ENCODE measurements at places on chromosomes 7 and 10.
A peak's percentile ranks its signal among the peaks of the same experiment; 100 is the strongest.

DNA sequence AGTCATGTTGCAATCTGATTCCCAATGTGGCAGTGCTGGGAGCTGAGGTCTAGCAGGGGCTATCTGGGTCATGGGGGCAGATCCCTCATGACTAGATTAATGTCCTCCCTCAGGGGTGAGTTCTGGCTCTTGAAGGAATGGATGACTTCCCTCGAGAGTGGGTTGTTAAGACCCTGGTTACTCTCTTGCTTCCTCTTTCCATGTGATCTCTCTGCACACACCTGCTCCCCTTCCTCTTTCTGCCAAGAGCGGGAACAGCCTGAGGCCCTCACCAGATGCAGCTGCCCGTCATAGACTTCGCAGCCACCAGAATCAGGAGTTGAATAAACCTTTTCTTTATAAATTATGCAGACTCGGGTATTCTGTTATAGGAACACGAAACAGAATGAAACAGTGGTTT is 37.8 kb downstream of the SFMBT2 start:
- no peak for DNase-seq

GRCh38 chr10:84264611-84265141 is 19.8 kb downstream of the RGR start:
- peak; percentile 80 for DNase-seq

DNA sequence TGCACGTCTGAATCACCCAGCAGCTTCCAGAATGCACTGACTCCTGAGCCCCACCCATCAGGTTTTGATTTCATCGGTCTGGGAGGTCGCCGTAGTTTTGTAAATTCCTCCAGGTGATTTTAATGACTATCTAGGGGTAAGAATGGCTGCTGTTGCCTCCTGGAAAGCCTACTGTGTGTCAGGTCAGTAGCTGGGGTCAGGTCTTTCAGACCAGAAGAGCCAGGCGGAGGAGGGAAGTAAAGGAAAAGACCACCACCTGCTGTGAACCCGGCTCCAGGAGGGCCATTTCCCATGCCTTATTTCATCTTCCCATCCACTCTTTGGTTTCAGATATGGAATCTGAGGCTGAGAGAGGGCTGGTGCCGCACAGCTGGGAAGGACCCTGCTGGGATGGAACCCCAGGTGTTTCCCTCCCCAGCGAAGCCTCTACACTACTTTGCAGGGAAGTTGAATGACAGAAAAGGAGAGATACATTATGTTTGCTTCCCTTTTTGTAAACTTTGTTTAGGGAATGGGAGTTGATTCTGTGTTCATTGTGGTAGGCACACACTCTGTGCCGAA is 19.8 kb downstream of the ADAMTS14 start:
- DNase-seq: no peak

- DNase-seq: peak; percentile 74
Measured at GRCh38 chr7:131244259-131244852, 83.3 kb upstream of the MKLN1 start.

DNA sequence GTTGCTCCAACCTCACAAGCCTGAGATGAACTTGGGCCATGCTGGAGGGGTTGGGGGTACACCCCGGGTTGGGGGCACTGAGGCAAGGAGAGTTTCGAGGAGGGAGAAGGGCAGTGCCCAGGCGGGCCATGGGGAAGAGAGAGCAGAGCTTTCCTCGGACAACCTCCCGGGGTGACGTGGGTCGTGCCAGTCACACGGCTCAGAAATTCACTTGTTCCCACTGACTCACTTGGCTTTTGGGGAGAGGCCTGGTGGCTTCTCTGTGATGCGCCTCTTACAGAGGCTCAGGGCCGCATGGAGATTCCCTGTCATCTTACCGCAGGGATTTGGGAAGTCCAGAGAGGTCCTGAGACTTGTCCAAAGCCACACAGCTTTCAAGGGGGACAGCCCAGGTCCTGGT is 2.9 kb downstream of the LAT2 start:
- no peak for DNase-seq

DNA sequence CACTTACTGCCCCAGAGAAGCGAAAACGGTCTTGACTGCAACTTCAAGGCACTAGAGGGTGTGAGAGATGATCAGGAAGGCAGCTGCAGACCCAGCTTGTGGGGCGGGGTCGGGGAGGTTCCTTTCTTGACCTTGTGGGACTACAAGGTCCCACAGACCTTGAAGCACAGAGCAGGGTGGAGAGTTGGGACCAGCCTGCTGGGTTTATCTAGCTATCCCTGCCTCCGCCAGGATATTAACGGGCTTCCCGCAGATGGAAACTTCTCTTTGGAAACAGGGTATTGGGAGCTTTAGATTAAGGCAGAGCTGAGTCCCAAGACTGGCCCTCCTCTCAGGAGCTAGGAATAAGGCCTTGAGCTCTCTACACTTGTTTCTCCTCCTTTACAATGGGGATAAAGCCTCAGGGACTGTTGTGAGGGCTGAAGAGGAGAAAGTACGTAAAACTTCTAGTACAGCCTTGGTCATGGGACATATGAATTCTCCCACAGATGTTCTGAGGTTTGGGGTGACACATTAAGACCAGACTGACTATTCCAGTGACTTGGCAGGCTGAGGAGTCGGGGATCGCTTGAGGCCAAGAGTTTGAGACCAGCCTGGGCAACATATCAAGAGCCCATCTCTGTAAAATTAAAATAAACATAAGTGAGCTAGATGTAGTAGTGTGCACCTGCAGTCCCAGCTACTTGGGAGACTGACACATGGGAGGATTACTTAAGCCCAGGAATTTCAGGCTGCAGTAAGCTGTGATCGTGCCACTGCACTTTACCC is 153.2 kb downstream of the CDH23 start:
- no peak for DNase-seq

DNA sequence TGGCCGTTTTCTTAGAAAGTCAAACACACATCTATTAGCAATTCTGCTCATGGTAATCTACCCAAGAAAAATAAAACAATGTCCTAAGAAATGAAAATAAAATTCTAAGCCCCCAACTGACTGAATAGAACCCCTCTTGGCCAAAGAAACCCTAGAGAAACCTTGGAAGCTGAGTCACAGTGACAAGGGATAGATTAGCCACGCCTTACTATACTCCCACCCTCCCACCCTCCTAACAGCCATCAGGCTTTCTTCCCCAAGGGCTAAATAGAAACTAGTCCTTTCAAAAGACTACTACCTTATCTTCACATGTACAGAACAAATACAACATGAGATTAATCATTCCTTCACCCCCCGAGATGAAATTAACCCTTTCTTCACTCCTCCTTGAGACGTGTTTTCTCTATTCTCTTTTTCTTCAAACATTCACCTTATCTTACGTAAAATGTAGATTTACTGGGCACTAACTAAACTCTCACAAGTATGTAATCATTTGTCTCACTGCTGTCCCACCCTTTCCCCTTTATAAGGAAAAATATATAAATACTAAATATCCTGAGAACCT is 57.5 kb downstream of the HTR7 start:
- no peak for DNase-seq

- no peak for DNase-seq
Measured at GRCh38 chr10:65320236-65321026, 1605.4 kb upstream of the LRRTM3 start.

DNA sequence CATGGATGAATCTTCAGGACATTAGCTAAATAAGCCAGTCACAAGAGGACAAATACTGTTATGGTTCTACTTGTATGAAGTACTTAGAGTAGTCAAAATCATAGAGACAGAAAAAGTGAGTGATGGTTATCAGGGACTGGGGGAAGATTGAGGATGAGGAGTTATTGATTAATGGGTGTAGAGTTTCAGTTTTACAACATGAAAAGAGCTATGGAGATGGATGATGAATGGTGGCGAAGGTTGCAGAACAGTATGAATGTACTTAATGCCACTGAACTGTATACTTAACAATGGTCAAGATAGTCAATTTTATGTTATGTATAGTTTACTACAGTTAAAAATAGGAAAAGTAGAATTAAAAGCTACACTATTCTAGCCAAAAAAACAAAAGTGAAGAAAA is 7.8 kb downstream of the STK31 start:
- DNase-seq: no peak

- DNase-seq: no peak
Measured at GRCh38 chr10:11245095-11245479, 227.4 kb downstream of the CELF2 start.

DNA sequence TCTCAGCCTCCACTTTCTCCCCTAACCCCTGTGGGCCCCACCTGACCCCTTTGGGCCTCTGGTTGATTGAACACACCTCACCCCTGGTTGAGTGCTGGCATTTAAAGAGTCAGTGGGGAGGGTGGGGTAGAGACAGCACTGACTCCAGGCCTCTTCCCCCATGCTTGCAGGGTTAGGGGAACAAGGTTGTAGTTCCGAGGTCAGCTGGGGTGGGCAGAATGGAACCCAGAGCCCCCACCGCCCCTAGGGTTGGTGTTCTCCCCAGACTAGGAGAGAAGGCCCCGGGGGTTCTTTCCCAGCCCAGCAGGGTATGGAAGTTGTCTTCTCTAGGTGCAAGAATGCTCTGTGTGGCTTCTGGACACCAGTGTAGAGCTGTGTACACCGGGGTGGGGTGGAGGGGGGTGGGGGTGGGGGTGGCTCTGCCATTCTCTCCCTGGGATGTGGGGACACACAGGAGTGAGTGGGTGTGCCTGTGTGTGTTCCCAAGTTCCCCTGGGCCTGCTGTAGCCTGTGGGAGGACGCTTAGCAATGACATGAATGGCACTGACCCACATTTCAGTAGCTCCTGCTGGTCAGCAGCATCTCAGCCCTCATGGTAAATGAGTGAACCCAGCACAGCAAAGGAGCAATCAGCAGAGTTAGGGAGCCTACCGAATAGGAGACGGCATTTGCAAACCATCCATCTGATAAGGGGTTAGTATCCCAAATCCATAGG is 33.6 kb downstream of the PRF1 start:
- DNase-seq: no peak

- no peak for DNase-seq
Measured at GRCh38 chr10:95034401-95034800, 34.9 kb downstream of the CYP2C8 start.

- DNase-seq: no peak
Measured at GRCh38 chr7:83077328-83077727, 85.4 kb downstream of the PCLO start.

- DNase-seq: no peak
Measured at GRCh38 chr10:123381224-123381623, 227.0 kb downstream of the BUB3 start.

GRCh38 chr7:126801733-126802132 is 451.0 kb downstream of the GRM8 start:
- no peak for DNase-seq

GRCh38 chr7:50908628-50909290 is 126.1 kb upstream of the GRB10 start:
- DNase-seq: no peak

GRCh38 chr10:84135836-84136235 is 3.5 kb upstream of the GHITM start:
- no peak for DNase-seq

DNA sequence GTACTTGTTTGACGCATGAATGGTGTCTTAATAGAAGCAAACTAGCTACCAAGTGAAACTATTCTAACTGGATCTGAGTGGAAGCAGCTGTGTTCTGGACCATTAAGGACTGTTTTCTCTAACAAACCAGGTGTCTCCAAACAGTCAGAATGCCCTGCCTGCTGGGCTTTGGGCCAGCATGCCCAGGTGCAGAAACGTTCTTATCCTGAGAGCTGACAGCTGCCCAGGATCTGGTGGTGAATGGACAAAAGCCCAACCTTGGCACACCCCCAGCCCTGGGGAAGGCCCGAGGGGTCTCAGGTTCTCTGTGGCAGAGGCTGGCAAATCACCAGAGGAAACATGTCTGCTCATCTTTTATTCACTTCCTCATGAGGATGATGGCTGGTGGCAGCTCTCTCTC is 48.2 kb upstream of the LAMB4 start:
- no peak for DNase-seq

GRCh38 chr7:68805159-68805558 is 793.1 kb upstream of the AUTS2 start:
- no peak for DNase-seq

- DNase-seq: no peak
Measured at GRCh38 chr7:51316666-51317581, at the start of gene COBL. TSS of gene COBL (minus strand) at chr7:51316809. CDS start at chr7:51316633, 176 bp downstream.

DNA sequence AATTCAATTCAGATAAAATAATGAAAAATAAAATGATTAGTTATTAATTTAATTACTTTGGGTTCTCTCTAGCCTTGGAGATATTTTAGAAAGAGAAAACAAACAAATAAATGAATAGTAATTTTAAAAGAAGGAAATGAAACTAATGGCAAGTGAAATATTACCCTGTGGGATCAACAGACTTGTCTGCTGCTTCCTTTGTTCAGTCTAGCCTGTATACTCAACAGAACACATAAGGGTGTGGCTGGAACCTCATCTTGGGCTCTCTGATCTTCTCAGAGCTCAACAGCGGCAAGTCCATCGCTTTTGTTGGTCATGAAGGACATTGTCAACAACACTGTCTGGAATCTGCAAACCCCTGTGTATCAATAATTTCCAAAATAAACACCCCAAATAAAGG is 904.9 kb downstream of the IPMK start:
- DNase-seq: no peak

- DNase-seq: no peak
Measured at GRCh38 chr7:126157391-126157790, 1095.3 kb downstream of the GRM8 start.

- DNase-seq: no peak
Measured at GRCh38 chr10:62327885-62328284, 46.3 kb upstream of the ZNF365 start.

- DNase-seq: no peak
Measured at GRCh38 chr7:107037717-107038603, 6.5 kb upstream of the PRKAR2B start.

DNA sequence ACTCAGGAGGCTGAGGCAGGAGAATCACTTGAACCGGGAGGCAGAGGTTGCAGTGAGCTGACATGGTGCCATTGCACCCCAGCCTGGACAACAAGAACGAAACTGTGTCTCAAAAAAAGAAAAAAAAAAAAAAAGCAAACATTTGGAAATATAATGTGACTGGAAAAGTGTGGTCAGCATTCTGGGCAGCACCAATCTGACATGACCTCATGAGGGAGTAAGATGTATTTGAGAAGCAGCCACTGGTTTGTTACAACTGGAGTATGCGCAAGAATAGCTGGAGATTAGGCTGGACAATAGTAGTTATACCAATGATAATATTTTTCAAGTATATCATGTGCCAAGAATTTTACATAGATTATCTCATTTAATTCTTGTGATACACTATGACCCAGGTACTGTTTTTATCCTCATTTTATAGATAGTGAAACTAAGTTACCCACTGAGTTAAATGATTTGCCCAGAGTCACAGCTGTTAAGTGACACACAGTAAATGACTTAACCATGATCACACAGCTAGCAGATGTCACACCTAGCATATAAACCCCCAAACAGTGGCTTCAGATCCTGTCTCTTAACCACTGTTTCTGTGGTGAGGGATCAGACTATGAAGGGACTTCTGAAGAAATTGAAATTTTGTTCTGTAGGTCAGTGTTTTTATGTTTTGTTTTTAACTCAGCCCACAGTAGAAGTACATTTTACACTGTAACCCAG is 11.1 kb downstream of the MCU start:
- DNase-seq: no peak

- no peak for DNase-seq
Measured at GRCh38 chr7:13933091-13933490, 56.4 kb downstream of the ETV1 start.

Data from dorsolateral prefrontal cortex (tissue), 122 donors.